GM23248 (cell line): ENCODE measurements at places on chromosomes 11 and 22. TPM values are rescaled to one million over a fixed set of nuclear protein-coding genes. Genes with fewer than 3 reads are reported as not detected.

SMIM35 gene
- not detected in 2 replicates for total RNA-seq

NTM gene
- 23.1 and 25.9 TPM in 2 replicates for total RNA-seq

MPZL3 gene
- 1.3 and 2.4 TPM in 2 replicates for total RNA-seq

OR56B4 gene
- total RNA-seq, result not detected in 2 replicates

ARVCF gene
- 4.0 and 7.5 TPM in 2 replicates for total RNA-seq

PGR gene
- total RNA-seq, result not detected in 2 replicates

NXPE1 gene
- total RNA-seq, result not detected in 2 replicates

MRGPRE gene
- not detected in 2 replicates for total RNA-seq
